ENCODE measurements at places on chromosomes 6 and 20.

GRCh38 chr6:73652637-73653570, 888 bp downstream of the SLC17A5 start:
- peak; percentile 43 for DNase-seq

DNA sequence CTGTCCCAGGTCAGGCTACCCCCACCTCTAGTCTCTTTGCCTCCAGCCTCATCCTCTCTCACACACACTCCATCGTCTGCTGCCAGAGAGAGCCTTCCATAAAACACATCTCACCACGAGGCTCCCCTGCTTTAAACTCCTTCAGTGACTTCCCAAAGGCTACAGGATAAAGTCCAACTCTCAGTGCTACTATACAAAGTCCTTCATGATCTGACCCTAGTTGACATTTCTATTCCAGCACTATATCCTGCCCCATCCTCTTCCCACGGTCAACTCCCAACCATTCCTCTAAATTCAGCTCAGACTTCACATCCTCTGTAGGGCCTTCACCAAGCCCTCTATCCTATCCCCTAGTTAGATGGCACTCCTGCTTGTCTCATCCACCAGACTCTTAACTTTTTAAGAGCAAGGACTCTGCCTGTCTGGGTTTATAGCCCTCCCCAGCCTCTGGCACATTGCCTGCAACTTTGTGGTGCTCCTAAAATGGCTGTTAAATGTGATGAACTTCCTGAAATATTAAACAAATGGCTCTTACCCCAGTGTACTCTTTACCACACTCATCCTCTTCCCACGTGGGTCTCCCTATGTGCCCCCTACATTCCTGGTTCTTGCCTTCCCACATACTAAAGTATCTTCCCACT, 36.1 kb downstream of the KIF16B start:
- DNase-seq = no peak

GRCh38 chr6:44676826-44677433, 289.4 kb downstream of the CDC5L start:
- no peak for DNase-seq

- DNase-seq = no peak
Observed at GRCh38 chr6:88048578-88048977, 937 bp downstream of the SPACA1 start.

DNA sequence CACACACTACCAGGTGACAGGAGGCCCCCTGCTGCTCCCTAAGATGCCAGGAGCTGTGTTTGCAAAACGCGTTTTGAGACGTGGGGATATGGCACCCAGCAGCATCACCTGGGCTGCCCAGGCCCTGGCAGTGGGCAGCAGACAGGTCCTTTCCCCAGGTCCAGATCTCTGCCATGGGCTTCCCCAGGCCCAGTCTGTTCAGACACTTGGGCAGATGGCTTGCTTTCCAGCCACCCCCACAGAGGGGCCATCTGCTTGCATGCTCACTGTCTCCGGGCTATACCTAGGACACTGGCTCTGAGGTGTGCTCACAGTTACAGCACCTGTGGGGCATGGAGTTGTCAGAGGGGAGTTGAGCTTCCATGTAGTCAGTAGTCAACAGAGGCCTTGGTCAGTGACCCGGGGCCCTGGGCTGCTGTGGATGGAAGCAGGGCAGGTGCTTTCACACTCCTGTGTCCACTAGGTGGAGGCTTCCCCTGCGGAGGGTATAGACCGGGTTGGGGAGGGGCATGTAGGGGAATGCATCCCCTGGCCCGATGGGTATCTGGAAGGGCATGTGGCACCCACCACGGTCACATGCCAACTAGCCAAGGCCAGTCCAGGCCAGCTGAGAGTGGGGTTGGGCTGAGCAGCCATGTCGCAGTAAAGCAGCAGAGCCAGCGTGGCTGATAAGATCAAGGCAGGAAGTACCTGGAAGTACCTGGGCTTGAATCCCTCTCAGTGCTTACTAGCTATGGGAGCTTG, 185.4 kb upstream of the SLC24A3 start:
- DNase-seq = no peak

DNA sequence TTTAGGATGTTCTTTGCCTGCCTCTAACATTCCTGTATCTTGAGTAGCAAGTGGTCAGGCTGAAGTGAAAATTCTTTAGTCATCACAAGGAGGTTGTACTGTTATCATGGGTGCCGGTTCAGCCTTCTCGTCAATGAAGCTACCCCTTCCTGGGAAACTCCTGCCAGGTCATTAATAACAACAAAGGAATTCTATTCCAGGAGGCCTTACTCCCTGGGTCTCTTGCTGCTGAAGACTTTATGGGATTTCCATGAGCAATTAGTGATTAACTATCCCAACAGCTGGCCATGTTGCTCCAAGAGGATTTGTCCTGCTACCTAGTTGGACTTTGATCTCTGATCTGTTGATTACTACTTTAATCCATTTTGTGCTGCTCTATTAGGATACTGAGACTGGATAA, 62.7 kb upstream of the ELOVL5 start:
- DNase-seq = peak; percentile 4

DNA sequence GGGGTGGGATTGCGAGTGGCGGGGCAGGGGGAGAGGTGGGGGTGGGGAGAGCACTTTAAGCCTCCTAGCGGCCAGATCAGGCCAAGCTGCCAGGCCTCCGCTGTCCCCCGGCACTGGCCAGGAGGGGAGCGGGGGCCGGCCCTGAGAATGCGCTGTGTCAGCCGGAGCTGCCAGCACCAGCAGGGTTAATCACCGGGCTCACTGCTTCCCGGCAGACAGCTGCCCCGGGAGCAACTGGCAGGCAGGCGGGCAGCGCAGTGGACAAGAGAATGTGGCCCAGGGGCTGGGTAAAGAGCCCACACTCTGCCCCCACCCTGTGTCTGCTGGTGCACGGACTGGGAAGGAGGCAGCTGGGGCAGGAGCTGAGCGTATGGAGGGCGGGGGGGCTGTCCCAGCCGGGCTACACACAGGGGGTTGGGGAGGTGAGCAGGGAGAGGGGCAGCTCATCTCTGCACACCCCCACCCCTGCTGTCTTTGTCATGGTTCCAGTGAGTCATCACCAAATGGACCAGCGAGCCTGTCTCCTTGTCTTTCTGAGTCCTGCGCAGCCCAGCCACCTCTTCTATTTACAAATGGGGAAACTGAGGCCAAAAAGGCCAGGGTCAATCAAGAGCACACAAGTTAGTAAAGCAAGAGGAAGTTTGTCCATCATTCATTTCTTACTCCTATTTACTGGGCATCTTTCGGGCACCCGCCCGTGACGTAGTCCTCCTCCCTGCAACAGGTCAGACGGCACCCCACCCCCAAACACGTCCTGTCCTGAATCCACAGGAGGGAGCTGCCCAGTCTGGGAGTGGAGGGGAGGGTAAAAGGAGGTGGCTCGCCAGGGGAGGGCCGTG, 2.1 kb upstream of the LAMA5 start:
- no peak for DNase-seq

DNA sequence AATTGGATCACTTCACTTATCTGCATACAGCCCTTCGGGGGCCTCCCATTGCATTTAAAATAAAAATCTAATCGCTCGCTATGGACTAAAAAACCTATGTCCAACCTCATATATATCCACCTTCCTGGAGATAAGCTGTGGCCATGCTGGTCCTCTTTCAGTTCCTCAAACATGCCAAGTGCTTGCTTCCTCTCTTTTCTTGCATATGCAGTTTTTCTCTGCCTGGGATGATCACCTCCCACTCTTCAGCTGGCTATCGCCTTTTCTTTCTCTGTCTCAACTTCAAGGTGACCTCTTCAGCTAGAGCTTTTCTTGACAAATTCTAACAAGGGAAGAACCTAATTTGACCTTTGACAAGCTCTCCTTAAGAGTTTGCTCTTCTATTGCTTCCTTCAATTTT, 5.6 kb upstream of the TFB1M start:
- DNase-seq = no peak

GRCh38 chr20:10649080-10649796, 24.6 kb downstream of the JAG1 start:
- DNase-seq = no peak

- peak; percentile 97 for DNase-seq
Observed at GRCh38 chr6:148271711-148272439, 70.8 kb upstream of the SASH1 start.

DNA sequence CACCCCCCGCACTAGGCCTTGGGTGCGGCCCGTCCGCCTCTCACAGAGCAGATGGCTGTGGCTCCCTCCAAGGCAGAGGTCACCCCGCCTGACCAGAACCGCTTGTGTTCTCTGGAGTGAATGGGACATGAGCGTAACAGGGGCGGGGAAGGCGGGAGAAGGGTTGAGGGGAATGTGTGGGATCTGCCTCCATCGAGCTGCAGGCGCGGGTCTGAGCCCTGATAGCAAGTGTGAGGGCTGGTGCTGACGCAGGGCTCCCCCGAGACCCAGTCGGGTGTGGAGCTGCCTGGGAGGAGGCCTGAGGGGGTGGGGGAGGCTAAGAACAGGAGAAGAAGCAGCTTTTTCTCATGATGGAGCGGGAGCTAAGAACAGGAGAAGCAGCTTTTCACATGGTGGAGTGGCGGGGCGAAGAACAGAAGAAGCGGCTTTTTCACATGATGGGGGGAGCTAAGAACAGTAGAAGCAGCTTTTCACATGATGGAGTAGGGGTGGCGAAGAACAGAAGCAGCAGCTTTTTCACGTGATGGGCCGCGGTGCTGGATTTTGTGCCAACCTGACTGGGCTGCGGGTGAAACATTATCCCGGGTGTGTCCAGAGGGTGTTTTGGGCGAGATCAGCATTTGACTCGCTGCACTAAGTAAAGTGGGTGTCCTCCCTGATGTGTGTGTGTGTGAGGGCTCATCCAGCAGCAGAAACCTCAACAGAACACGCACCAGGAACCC, 169.3 kb downstream of the TTLL2 start:
- DNase-seq = no peak

GRCh38 chr6:91149246-91149955, 562.5 kb upstream of the MAP3K7 start:
- no peak for DNase-seq

DNA sequence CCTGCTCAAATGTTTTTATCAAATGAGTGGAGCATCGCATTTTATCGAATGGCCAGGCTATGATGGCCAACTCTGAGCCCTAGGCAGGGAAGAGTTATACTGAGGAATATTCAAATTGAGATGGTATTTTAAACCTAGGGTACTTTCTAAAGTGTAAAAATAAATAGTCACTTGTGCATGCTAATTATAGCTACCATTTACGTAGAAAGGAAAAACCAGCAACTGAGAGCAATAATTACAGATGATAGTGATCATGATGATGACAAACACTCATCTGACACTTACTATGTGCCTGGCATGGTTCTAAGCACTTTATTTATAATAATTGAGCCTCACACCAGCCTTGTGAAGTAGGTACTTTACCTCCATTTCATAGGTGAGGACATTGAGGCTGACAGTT, 455.7 kb downstream of the CD83 start:
- no peak for DNase-seq

GRCh38 chr20:35726842-35727711, 15.0 kb downstream of the RBM39 start:
- no peak for DNase-seq

DNA sequence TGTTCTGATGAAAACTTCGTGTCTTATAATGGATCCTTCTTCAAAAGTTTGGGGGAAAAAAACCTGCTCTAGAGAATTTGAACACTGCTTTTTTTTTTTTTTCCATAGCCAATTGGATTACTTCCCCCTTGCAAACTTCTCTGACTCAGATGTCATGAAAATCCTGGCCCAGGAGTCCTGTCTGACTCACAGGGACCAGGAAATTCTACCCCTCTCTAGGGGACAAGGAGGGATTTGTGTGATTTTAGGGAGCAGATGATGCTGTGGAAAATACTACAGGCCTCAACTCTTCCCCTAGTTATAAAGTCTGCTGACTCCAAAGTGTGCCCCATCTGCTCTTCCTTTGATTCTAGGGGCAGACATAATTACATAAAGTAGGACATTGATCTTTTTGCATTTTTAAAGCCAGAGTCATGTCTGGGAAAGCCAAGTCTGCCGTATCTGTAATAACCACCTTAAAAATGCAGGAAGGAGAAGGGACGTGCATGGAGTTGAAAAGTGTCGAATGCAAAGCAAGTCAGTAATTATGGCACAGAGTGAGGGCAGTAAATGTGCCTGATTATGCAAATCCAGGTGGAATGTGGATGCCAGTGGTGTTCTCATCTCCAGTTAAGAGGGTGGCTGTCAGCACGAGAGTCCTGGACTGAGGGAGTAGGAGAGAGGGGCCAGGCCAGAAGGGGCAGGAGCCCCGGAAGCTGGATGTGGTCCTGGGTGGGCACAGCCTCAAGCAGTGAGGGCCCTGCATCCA, 144.3 kb upstream of the SULF2 start:
- peak; percentile 77 for DNase-seq

DNA sequence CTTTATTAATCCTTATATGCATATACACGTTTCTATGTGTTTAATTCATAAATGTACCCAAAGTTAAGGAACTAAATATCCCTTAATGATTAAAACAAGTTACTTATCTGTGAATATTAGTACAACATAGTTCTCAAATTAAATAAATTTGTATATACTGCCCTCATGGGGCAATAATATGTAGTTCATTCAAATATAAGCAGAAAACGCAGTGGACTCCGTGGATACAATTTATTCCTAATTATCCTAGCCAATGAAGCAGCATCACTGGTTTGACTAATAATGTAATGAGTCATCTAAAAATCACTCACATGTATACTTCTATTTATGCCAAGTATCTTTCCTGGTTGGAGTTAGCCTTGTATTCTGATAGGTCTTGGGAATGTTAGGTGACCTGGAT, 111.6 kb downstream of the TBC1D32 start:
- peak; percentile 40 for DNase-seq

DNA sequence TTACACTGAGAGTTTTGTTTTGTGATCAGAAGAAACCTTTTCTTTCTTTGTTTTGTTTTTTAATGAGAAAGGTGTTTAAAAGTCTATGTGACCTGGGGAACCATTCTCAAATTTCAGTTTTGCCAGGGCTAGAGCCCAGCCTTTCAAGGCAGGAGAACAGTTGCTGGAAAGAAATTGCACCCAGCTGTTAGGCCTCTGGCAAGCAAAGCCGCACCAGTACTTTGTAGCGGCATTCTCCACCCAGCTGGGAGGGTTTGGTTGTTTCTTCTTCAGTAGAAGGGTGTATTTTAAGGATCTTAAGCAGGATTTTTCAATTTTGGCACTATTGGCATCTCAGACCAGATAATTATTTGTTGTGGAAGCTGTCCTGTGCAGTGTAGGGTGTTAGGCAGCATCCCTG, 16.6 kb upstream of the MAPK13 start:
- no peak for DNase-seq

GRCh38 chr6:7219310-7219709, 93.7 kb downstream of the SSR1 start:
- DNase-seq = peak; percentile 19

GRCh38 chr20:15278041-15278440, 940.6 kb upstream of the FLRT3 start:
- no peak for DNase-seq

All from AG10803 (cell line).